ENCODE measurements at places on chromosomes 4 and X.

DNA sequence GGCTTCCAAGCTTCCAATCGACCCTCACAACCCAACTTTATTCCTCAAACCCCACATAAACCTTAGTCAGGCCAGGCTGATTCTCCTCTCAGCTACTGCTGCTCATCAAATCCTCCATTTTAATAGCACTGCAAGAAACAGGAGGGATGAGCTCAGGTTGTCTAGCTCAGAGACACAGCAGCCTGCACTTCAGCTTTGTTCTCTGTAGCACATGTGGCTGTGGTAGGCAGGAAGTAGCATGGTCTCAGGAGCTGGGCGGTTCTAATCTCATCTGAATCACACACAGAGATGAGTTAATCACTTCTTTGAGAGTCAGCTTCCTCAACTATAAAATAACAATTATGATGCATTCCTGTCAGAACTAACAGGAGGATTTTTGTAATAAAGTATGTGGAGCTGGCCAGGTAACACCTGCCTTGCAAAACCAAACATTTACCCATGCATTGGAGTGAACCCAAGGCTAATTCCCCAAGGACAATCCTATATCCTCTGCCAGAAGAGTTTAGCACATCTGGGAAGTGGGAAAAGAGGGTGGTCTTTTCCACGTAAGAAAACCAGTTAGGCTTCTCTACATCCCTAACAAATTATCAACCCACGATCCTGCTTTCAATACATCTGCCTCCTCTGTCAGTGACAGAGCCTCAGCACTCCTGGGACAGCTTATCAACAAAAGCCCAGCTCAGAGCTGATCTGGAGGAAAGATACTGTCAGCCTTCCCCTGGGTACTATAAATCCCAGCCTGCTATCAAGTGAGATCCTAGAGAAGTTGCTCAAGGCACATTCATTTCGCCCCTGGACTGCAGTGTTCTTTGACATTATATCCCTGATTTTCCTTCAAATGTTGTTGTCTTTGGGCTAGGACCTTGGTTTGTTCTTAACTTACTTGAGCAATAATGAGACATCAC, 32.8 kb downstream of the ELOVL6 start:
- peak; percentile 66 for DNase-seq

- DNase-seq: peak; percentile 71
Measured at GRCh38 chr4:20249333-20249732, 2.4 kb upstream of the SLIT2 start.

- peak; percentile 86 for DNase-seq
Measured at GRCh38 chr4:183118585-183118984, 19.5 kb downstream of the WWC2 start.

DNA sequence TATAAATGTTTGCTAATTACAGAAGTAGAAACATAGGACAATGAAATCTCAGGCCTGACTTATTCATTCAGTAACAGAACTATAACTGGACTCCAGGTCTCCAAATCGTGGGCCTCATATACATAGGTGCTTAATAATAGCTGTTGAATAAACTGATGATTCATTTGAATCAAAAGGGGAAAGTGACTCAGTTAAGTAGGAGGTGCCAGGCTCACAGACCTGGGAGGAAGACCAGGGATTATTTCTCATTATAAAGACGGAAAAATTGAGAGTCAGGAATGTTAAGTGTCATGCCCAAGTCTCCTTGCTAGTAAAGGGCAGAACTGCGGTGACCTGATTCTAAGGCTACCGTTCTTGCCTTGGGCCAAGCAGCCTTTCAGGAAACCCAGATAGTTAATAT, 131.5 kb downstream of the HS3ST1 start:
- peak; percentile 33 for DNase-seq

GRCh38 chr4:41734371-41734770, 14.2 kb downstream of the PHOX2B start:
- DNase-seq: no peak

GRCh38 chr4:173489514-173489913, 40.5 kb downstream of the HAND2 start:
- DNase-seq: peak; percentile 76

DNA sequence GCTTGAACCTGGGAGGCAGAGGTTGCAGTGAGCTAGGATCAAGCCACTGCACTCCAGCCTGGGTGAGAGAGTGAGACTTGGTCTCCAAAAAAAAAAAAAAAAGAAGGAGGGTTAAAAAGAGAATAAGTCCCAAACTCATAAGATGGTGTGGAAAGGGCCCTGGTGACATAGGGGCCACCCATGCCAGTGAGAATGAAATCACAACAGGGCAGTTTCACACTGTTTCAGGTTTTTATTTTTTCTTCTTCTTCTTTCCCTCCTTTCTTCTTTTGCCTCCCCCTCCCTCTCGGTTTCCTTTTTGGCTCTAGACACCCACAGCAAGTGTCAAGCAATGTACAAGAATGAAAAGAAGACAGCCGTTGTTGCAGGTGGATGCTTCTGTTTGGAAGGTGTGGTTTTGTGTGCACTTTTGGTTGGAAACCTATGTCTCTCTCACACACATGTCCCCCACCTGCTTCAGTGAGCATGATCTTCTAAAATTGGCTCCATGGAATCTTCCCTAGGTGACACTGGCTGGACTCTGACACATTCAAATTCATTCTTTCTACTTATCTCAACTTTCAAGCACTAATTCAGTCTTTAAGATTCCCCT, 14.4 kb upstream of the TLR8 start:
- DNase-seq: no peak

DNA sequence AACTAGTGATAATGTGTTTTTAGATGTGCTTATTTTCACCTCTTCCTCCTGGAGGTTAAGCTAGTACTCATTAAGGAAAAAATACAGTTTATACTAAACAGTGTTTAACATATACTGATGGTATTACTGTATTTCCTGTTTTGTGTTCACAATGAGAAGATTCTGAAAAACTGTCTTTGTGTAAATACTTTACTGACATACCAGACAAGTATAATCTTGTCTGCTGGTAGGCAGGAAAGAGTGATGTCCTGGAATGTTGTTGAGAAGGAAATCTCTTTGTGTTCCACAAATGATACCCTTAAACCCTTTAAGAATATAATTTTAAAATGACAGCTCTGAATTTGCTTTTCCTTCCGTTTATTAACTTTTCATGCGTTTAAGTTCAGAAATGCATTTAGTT, 205.5 kb upstream of the NUDT6 start:
- no peak for DNase-seq

DNA sequence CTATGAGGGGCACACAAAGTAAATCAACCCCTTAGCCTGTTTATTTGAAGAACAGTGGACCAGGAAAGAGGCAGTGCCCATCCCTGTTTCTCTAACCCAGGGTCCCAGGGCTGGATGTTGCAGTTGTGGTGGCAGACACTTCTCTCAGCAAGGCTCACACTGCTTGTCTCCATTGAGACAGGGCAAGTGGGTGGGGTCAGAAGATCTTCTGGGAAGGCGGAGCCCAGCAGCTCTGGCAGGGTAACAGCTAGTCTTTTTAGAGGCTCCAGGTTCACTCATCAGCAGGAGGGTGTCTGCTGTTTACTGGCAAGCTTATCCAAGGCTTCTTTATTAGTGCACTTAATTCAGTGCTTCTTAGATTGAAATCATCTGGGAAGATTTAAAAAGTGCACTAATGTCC, 659.8 kb upstream of the DIPK2B start:
- DNase-seq: no peak

- peak; percentile 91 for DNase-seq
Measured at GRCh38 chr4:73816814-73817213, 19.7 kb upstream of the CXCL6 start.

DNA sequence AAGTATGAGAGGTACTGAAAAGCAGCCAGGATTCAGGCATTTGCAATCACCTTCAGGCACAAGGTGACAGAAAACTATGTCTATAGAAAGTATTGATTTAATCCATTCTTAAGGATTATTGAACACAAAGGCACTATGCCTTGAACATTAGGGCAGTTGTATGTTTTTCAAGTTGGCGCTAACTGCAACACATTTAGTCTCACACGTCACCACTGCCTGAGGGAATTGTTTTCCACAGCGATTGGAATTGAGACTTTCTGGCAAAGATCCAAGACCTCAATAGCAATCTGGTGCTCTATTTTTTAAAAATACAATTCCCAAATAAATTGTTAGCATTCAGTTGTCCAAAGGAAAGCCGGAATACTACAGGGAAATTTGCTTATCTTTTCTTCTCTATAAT, 52.7 kb upstream of the FTHL17 start:
- DNase-seq: no peak

DNA sequence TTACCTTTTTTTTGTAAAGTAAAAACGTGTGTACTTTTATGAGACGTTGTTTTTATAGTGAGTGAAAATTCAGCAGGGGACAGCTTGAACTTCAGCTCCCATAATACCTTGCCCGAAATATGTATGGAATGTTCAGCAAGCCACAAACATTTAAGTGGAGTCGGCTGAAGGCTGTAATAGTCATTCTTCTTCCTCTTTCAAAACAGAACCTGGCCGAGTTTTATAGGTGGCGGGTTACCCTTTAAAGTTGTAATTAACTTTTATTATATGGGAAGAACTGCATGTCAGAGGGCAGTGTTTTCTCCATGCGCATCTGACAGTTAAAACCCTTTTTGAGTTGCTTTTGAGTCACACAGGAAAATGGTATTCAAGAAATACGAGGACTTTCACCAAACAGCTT, 50.7 kb downstream of the CLDN34 start:
- DNase-seq: peak; percentile 76

DNA sequence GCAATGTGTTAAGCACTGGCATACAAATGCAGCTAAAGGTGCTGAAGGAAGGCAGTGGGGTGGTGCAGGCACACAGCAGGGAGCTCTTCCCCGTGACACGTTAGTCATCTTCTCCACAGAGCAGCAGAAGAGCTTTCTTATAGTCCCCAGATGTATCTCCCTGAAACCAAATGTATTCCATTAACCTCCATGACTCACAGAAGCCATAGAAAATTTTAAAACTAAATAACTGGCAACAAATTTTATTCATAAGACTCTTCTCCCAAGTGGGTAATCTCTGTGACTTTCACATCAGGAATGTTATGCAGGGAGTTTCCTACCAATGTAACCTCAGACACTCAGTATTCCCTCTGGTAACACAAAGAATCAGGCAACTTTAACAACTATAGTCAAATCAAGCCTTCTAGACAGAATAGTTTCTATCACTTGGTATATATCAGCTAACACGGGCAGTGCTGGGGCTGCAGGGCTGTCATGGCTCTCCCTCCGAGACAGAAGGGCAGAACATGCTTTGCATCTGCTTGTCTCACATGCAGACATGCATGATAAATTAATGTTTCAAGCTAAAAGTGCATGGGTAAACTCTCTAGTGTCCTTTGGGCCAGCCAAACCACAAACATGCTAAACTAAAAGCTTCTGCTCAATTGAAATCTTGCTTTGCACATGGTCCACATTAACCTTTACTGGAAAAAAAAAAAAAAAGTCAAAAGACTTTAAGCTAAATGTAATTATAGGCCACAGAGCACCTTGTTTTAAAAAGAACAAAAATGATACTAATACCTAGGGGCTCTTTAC, 28.2 kb downstream of the ANXA5 start:
- DNase-seq: peak; percentile 98

DNA sequence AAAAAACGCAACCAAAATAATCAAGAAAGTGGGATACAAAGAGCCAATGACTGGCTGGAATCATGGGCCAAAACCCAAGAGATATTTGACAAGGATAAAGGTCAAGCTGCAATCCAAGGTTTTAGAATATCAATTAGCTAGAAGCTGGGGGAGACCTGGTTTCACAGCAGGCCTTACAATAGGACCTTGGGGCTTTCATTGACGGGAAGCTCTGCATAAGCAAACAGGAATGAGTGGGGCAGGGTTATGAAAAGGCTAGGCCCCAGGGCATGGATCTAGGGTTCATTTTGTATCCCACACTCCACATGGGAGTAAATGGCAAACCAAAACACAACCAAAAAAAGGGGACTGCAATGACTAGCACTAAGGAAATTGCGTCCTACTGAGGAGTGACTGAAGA, 215.3 kb downstream of the HS6ST2 start:
- DNase-seq: no peak

DNA sequence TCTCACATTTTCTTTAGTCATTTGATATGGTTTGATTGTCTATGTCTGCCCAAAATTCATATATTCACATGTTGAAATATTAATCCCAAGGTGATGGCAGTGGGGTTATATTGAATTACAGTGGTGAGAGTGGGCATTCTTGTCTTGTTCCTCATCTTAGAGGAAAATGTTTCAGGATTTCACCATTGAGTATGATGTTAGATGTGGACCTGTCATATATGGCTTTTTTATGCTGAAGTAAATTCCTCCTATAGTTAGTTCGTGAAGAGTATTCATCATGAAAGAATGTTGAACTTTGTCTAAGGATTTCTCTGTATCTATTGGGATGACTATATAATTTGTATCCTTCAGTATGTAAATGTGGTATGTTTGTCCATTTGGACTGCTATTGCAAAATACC, 512.3 kb upstream of the EPHA5 start:
- no peak for DNase-seq

DNA sequence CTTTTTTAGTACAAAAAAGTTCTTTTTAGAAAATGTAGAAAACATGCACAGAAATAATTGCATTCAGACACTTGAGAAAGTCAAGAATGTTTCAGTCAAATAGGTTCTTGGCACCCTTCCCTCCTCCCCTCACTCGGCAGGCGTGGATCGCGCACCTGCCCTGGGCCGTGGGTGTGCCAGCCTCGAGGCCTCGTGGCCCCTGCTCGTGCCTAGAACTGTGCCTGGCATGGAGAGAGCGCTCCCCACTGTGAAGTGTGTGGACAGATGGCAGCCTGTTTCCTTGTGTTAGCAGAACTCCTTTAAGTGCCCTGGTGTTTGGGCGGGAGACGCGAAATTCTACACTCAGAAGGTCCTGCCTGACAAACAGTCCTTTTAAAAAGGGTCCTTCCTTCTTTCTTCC, 14.7 kb downstream of the RGS12 start:
- no peak for DNase-seq

- peak; percentile 4 for DNase-seq
Measured at GRCh38 chr4:88320224-88320779, 35.9 kb upstream of the PPM1K start.

DNA sequence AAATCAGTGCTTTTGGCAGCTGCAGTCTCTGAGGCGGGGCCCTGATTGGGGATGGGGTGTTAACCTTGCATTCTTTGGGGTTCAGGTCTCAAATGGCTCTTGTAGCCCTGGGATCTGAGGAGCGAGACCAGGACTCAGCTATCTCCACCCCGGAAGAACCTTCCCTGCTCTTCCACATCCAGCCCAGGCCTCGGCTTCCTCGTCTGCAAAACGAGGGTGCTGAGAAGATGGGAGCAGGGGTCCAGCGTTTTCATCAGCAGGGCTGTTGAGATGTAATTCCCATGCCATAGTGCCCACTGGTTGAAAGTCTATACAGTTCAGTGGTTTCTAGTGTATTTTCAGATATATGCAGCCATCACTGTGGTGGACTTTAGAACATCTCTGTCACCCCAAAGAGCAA, 34.6 kb upstream of the WFS1 start:
- DNase-seq: no peak

GRCh38 chr4:41645728-41646390, 102.7 kb downstream of the PHOX2B start:
- DNase-seq: no peak

- DNase-seq: no peak
Measured at GRCh38 chrX:13938829-13939530, 90.7 kb downstream of the GEMIN8 start.

- DNase-seq: no peak
Measured at GRCh38 chr4:8123389-8123788, 35.2 kb downstream of the ABLIM2 start.
